ENCODE measurements at places on chromosomes 16 and 17. TPM values are rescaled to one million over a fixed set of nuclear protein-coding genes. Genes with fewer than 3 reads are reported as not detected.

- peaks cover 43% of the 10 kb centered on the region for H3K27me3 ChIP-seq
- DNase-seq = no peak
- H3K4me3 ChIP-seq = no peak overlapping the region
- H3K27ac ChIP-seq = no peak overlapping the region
- 0 out of 2 replicates have a peak, but pooled peaks cover 4% of the 10 kb centered on the region for H3K4me1 ChIP-seq
Measured at GRCh38 chr17:57785022-57785421, 39.9 kb upstream of the CCDC182 start.

VWA3A gene
- total RNA-seq = not detected

DNA sequence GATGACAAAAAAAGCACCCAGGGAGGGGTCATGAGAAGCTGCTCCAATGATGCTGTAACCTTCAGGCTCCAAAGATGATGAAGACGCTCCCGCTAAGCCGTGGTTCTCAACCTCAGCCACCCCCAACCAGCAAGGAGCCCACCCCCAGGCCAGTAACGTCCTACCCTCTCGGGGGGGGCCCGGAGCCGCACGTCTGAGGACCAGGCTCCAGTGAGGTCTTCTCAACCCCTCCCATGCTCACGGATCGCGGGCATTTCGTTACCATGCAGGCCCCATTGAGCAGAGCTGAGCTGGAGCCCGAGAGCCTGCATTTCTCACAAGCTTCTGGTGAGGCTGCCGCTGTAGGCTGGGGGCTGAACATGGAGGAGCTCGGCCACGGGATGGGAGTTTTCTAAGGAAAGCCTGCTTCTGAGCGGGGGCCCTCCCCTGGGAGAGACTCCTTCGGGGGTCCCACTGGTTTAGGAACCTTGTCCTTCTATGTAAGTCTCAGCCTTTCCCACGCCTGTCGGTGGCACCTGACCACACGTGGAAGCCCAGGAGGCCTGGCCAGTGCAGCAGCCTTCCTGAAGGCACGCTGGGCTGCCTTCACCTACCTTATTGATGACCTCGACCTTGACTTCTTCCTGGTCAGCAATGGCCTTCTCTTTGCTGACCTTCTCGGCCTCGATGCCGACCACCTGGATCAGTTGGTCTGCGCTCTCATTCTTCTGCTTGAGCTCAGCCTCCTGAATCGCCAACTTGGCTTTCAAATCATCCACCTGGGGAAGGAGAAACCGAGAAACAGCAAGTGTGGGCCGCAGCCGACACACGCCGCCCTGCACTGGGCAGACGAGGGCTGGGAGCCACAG lies 82.7 kb downstream of the PGS1 start:
- no peak for DNase-seq
- H3K4me3 ChIP-seq = no peak overlapping the region
- H3K4me1 ChIP-seq = no peaks in the 10 kb centered on the region
- H3K27ac ChIP-seq = no peak overlapping the region

ZNF750 gene
- total RNA-seq = not detected

GRCh38 chr17:74824961-74825627 lies 34.6 kb downstream of the GRIN2C start:
- H3K36me3 ChIP-seq = peaks cover 50% of the 10 kb centered on the region
- H3K27me3 ChIP-seq = no peaks in the 10 kb centered on the region
- no peak overlapping the region for H3K4me3 ChIP-seq
- no peak for DNase-seq
- H3K4me1 ChIP-seq = no peaks in the 10 kb centered on the region

CSH2 gene
- not detected for total RNA-seq

CDYL2 gene
- total RNA-seq = 15.1 TPM

DNA sequence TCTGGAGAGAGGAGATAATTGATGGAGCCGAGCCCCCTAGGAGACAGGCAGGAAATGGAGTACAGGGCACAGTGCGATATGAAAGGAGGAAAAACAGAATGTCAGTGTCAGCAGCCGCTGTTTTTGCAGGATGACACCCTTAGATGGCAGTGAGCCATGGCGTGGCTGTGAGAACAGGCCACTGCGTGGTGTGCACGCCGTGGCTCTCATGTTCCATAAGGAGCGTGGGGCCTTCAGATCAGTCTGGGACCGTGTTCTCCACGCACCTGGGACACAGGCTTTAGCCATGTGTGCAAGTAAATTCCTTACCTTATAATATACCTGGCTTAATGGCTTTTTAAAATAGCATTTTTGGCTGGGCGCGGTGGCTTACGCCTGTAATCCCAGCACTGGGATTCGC lies 198.0 kb downstream of the KATNIP start:
- H3K4me1 ChIP-seq = peaks cover 12% of the 10 kb centered on the region
- no peak overlapping the region for H3K27ac ChIP-seq

DNA sequence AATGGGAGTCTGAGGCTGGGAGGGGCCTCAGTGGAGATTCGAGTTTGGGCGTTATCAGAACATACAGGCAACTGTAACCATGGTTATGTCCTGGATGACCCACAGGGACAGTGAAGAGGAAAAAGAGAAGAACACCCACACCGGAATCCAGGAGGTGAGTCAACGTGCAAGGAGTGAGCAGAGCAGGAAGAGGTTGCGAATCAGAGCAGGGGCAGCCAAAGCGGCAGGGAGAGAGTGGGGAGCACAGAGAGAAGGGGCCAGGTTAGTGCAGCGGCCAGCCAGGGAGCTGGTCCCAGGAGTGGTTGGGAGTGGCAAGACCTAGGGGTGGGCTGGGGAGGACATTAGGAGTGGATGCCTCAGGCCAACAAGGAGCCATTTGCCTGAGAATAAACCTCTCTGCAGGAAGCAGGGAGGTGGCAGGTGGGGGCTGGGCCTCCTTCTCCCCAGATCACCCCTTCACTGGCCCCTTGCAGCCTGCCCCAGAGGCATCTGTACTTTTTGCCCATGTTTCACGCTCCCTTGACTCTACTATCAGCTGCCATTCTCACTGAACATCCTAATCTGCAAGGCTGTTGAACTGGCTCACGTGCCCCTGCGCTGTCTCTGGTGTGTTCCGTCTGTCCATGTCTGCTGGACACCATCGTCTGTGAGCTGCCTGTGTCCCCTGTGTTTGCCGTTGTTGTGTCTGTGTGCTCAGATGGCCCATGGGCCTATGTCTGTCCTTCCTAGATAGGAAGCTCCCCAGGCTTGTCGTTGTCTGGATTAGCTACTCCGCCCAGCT lies 5.1 kb downstream of the KRT13 start:
- H3K36me3 ChIP-seq = no peaks in the 10 kb centered on the region
- DNase-seq = peak; percentile 34
- no peak overlapping the region for H3K4me3 ChIP-seq
- no peaks in the 10 kb centered on the region for H3K27me3 ChIP-seq
- no peak overlapping the region for H3K27ac ChIP-seq

DNA sequence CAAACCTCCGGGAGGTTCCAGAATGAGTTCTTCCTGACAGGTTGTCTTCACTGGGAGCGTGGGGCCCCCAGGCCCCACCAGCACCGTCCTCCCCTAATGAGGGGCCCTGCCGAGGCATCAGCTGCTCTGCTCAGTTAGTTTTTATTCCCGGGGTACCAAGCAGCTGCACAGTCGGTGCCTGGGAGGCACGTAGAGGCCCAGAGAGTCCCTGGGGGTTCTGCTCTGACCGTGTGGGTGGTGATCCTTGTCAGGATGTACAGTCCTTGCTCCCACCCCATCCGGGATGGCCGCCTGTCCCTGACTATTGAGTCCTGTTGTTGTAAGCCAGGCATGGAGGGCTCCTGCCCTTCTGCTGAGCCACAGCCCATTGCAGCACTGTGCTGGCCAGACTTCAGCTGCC lies 18.5 kb downstream of the NMRAL1 start:
- DNase-seq = no peak
- H3K4me3 ChIP-seq = no peak overlapping the region
- no peak overlapping the region for H3K27ac ChIP-seq
- no peaks in the 10 kb centered on the region for H3K27me3 ChIP-seq

DNA sequence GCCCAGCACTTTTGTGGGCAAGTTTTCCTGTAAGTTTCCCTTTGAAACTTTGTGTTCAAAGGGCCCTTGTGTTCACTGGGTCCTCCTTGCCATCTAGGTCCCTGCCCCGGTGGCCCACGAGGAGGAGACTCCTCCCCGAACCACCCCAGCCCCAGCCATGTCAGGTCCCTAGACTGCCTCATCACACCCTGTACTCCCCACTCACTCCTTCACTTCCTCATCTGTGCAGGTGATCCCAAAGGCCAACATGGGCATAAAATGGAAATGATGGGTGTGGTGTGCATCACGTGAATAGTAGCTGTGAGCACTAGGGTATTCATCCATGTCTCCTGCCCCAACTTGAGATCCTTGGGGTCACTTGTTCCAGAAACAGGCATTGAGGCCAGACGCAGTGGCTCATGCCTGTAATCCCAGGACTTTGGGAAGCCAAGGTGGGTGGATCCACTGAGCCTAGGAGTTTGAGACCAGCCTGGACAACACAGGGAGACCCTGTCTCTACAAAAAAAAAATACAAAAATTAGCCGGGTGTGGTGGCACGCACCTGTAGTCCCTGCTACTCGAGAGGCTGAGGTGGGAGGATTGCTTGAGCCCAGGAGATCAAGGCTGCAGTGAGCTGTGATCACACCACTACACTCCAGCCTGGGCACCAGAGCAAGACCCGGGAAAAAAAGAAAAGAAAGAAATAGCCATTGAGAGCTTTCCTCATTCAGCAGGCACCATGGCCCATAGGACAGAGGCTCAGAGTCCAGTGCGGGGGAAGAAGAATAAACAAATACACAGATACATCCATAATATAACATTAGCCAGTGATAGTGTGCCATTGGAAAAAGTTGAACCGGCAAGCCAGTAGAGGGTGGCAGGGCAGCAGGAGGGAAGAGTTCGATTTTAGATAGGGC lies 74.5 kb downstream of the KATNIP start:
- no peaks in the 10 kb centered on the region for H3K36me3 ChIP-seq
- 0 out of 2 replicates have a peak, but pooled peaks cover 6% of the 10 kb centered on the region for H3K4me1 ChIP-seq
- H3K4me3 ChIP-seq = no peak overlapping the region

CCL13 gene
- total RNA-seq = not detected

TBX4 gene
- total RNA-seq = 0.05 TPM

TBC1D3G gene
- not detected for total RNA-seq

DNA sequence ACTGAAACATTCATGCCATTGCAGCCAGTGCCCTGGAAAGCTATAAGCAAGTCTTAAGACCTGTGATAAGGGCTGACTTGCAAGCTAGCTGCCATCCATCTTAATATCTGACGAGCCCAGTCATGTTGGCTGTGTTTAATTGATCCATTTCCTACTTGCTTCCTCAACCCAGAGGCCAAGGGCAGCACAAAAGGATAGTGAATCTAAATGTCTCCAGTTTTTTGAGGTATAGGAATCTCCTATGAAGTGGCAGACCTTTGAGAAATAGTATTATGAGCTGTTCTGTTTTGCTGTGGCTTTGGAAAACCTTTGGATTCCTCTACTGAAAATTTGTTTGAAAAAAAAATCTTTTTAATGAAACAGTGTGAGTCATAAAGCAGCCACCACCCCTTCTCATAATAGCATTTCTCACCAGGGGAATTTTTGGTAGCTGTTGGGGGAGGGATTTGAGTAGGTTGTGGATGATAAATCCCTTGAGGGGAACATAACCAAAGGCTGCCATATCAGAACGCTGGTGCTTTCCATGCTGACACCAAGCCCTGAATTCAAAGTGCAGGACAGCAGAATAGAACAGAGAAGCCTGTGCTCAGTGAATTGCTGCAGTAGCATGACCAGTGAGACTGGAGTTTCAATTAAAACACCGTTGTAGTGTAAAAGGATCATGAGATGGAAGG lies 12.9 kb downstream of the ZNRF1 start:
- no peaks in the 10 kb centered on the region for H3K27me3 ChIP-seq
- 0 out of 2 replicates have a peak, but pooled peaks cover 3% of the 10 kb centered on the region for H3K36me3 ChIP-seq
- peaks cover 30% of the 10 kb centered on the region for H3K4me1 ChIP-seq
- H3K27ac ChIP-seq = peak overlapping the region; percentile 79
- DNase-seq = peak; percentile 75

KRTAP2-3 gene
- total RNA-seq = not detected

NOTUM gene
- total RNA-seq = 2.4 TPM

- peaks cover 85% of the 10 kb centered on the region for H3K36me3 ChIP-seq
- no peak overlapping the region for H3K4me3 ChIP-seq
- DNase-seq = no peak
- H3K4me1 ChIP-seq = no peaks in the 10 kb centered on the region
- no peaks in the 10 kb centered on the region for H3K27me3 ChIP-seq
Measured at GRCh38 chr17:62600805-62601204, 26.7 kb upstream of the MRC2 start.

TBL3 gene
- total RNA-seq = 68.0 TPM

SKA2 gene
- 622 TPM for total RNA-seq

SOST gene
- not detected for total RNA-seq
